ENCODE measurements at places on chromosomes 4 and X.
A peak's percentile ranks its signal among the peaks of the same experiment; 100 is the strongest.

GRCh38 chr4:121736735-121737351 is 28.1 kb downstream of the SMIM43 start:
- DNase-seq = no peak

DNA sequence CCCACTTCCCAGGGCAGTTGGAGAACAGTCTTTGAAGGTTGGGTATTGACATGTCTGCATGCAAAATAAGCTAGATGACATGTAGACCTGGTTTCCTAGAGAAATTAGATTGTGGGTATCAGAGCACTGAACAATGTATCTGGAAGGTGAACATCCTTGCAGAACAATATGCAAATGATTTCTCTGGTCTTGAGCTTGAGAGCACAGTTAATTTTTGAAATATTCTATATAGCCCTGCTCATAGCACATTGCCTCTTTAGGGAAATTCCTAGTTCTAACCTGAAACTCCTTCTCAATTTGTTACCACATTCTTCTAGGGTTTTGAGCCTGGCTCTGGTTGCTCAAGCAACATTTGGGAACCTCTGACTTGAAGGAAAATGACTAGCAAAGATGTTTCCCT is 41.6 kb upstream of the LAS1L start:
- DNase-seq = no peak

GRCh38 chr4:154562697-154563254 is at the start of gene FGB:
FGB (plus strand) TSS chr4:154563011; CDS start chr4:154563019, 8 bp downstream.
- DNase-seq = no peak

DNA sequence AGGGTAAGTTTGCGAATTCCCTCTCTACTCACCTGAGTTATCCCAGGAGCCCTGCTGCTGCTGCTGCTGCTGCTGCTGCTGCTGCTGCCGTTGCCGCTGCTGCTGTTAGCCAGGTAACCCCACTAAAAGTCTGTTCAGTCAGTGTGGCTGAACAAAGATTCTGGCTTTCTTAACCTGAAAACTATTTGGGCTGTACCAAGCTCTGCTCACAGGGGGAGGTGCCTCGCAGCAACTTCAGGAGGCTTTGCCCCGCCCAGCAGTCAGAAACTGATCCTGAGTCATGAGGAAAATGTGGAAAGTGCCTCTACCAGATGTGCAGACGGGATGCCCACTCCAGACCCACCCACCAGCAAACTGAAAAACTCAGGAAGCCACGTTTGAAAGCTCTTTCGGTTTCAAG is at the start of gene CAPN6:
TSS of gene CAPN6 (minus strand) at position 145 of the 400 bp plus-strand sequence. CDS start 6,547 bp downstream, outside the sequence.
- DNase-seq = peak; percentile 31

GRCh38 chr4:39287223-39287622 is 78.9 kb downstream of the RFC1 start:
- DNase-seq = no peak

- DNase-seq = no peak
Observed at GRCh38 chrX:115318139-115318538, 28.6 kb downstream of the LUZP4 start.

Data from RWPE2 (cell line).